Stimulated activated CD4-positive, alpha-beta T cell treated with anti-CD3 and anti-CD28 coated beads, Interleukin-4, amount 100 ng/mL, for 1 hour (primary cell): ENCODE measurements at places on chromosomes 16 and 17.
A peak's percentile ranks its signal among the peaks of the same experiment; 100 is the strongest.

- DNase-seq: no peak
Observed at GRCh38 chr16:80976946-80977345, 29.7 kb downstream of the CMC2 start.

- no peak for DNase-seq
Observed at GRCh38 chr16:84486551-84487235, 17.8 kb downstream of the MEAK7 start.

DNA sequence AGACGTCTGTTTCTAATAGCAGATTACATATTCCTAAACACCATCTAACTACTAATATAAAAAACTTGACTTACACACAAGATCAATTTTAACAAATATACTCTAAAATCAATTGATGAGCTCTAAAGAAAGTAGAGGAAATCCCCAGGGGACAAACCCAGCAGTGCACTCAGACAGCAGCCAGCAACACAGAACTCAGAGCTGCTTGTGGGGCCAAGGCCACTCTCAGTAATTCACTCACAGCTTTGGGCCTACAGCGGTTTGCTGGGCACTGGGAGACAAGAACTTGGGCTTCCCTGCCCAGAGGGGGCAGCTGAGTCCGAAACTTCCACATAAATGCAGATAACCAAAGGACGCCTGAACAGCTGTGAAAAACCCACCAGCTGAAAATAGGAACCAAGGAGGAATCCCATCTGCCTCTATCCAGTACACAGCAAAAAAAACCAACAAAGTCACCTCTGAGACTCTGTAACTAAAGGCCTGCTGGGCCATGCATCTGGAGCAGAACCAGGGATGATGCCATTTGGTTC is 21.4 kb downstream of the NPLOC4 start:
- DNase-seq: no peak

GRCh38 chr16:19136549-19137196 is 22.9 kb downstream of the ITPRIPL2 start:
- DNase-seq: no peak

DNA sequence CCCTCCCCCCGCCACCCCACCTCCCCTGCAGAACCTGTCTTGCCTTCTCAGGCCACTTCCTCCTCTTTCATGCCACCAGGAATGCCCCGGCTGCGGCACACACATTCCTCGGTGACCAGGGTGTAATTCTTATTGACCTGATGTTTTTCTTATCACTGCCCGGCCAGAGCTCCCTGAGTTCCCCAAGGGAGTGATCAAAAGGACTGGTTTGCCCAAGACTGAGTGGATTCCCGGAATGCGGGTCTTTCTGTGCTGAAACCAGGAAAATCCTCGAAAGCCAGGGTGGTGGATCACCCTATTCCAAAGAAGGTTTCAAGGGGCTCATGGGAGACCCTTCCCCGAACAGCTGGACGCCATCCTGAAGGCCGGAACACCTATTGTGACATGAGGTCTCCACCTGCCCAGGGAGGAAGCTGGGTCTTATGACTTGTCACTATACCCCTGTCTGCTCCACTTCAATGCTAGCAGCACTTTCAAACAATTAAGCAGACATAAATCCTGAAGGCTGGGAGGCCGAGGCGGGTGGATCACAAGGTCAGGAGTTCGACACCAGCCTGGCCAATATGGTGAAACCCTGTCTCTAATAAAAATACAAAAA is 53.0 kb upstream of the RPL38 start:
- no peak for DNase-seq

GRCh38 chr16:53822936-53823529 is 119.1 kb downstream of the FTO start:
- DNase-seq: no peak

DNA sequence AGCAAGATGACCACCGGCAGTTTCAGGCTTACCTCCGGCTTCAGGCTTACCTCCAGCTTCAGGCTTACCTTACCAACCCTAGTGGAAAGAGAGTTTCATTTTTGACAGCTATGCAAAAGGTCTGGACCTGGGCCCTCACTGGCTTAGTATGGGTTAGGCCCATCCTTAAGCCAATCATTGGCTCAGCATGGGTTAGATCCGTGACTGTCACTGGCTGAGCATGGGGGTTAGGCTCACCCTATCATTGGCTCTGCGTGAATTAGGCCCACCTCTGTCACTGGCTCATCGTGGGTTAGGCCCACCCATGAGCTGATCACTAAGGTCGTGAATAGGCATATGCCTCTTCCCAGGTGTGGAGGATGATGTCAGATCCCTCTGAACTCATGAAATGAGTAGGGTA is 8.1 kb downstream of the NDE1 start:
- no peak for DNase-seq

DNA sequence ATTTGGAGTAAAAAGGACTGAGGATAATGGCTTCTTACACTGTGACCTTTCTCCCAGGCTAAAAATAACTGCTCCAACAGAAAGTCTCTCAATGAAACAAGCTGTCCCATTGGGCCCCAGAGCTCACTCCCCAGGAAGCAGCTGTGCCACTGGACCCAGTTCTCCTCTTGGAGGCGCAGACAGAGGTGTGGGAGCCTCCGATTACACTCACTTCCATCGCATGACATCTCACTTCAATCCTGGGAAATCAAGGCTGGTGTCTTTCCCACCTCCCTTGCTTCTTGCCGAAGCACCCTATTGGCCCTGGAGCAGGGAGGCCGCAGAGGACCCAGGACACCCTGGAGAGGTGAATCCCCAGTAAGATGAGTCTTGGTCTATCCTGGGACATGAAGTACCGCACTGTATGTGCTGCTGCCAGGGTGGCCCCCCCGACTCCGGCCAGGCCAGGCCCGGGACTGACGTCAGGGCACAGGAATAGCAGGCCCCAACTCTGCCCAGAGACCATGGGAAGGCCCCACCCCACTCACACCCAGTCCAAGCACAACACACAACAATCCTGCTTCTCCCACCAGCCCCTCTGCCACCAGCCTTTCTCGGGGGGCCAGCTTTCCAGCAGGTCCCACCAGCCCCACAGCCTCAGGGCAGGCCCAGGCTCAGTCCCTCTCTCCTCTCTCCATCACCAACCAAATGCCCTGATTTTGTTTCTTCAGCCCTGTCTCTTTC is 29.5 kb downstream of the SRL start:
- no peak for DNase-seq

DNA sequence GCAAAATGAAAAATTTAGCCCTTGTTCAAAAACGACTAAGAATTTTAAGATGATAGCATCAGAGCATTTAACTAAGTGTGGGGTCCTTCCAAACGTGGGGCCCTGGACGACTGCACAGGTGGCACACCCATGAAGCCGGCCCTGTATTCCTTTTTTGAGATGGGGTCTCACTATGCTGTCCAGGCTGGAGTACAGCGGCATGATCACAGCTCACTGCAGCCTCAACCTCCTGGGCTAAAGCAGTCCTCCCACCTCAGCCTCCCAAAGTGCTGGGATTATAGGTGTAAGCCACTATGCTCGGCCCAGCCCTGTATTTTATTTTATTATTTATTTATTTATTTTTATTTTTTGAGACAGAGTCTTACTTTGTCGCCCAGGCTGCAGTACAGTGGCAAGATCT is 90.7 kb upstream of the CDC42EP4 start:
- DNase-seq: no peak

GRCh38 chr17:78523934-78524655 is 53.1 kb downstream of the DNAH17 start:
- no peak for DNase-seq

DNA sequence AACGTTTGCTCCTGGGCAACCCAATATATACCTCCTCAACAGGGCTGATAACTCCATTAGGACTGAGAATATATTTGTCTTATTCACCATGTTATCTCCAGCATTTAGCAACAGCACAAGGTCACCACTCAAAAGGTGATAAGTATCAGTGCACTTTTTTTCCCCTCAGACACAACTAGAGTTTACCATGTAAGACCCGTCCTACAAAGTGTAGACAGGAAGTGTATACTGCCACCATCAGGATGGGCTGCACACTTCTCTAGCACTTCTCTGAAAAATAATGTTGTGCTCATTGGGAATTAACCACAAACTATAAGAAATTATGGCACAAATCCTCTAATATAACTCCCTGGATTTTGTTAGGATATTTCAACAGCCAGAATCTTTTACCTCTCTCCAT is 5.7 kb upstream of the VAT1L start:
- DNase-seq: no peak

DNA sequence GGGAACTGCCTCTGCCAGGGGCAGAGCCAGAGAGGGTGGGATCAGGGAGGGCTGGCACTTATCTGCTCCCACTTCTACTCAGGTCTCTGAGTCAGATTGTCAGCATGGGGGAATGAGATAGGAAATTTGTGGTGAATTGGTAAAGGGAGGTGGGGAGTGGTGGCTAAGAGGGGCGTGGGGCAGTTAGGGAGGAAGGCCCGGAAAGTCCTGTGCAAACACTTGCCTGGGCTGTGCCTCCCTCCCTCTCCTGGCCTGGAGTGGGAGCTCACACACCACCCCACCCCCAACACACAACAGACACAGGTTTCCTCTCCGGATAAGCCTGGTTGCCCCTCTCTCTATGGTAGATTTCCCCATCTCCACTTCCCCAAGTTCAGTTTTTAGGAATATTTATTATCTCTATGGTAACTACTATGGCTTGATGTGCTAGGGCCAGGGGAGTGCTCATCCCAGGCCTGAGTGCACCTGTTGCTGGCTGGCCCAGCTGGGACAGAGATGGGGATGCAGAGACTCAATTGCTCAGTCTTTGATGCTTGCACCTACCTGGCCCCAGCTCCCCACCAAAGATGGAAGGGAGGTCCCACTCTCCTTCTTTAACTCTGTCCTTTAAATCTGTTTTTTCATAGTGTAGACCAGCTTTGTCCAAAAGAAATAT is 2.7 kb downstream of the SPNS2 start:
- no peak for DNase-seq

DNA sequence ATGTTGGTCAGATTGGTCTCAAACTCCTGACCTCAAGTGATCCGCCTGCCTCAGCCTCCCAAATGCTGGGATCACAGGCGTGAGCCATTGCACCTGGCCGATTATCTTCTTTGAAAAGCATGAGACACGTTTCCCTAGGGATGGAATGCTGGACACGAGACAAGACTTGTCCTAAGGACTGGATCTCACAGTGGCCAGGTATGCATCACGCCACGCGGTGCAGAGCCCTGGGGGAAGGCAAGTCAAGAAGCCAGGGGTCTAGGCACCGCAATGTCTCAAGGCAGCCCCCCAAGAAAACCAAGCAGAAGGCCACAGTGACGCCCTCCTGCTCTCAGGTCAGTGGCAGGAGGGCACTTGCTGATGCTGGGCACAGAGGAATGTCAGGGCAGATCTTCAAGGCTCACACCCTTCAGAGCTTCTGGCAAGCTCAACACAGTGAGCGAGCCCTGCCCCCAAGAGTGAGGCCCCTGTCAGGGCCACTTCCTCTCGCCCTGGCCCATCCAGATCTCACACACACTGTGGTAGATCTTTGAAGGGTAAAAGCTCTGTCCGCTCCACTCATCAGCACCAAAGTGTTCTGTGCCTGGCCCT is 134.7 kb downstream of the ZNF778 start:
- no peak for DNase-seq

GRCh38 chr16:50198802-50199403 is 45.8 kb downstream of the TENT4B start:
- no peak for DNase-seq

DNA sequence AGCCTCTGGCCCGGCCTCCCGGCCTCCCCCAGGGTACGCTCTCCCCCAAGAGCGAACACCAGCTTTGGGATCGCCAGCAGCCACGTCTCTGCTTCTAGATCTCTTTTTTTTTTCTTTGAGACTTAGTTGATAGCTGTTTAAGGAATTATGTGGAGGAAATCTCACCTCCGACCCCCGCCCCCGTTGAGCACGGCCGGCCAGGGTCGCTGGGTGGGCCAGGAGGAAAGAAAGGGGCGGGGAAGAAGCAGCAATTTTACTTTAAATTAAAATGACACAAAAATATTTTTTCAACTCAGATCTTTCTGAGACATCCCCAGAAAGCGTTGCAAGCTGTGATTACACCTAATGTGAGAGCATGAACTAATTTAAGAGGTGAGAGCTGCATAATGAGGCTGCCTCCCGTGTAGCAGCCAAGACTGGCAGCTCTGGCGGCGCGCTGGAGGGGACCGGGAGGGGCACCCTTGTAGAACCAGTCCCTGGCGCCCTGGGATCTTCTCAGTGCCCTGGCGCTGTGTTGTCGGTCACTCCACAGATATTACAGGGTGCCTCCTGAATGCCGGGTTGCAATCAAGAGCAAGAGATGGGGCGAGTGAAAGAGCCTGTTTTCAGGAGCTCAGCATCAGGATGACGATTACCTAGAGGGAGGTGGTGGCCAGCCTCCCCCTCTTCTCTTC is 1.9 kb upstream of the CBLN1 start:
- no peak for DNase-seq

- peak; percentile 51 for DNase-seq
Observed at GRCh38 chr17:65173284-65173793, 36.2 kb downstream of the RGS9 start.

DNA sequence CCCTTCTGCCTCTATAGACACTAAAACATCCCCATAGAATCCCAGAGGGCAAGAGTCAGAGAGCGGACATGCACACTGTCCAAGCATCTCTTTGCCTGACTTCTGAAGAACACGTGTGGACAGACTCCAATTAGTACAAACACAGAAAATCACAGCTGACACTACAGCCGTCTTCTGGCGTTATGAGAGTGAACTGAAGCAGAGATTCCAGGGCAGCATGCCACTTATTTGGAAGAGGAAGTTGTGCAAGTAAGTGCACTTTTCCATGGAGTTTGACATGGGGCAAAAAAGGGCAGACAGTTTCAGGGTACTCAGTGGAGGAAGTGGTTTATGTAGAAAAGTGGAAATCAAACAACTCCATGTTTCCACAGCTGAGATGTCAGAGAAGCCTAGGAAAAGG is 16.8 kb upstream of the ZNF287 start:
- DNase-seq: no peak

- DNase-seq: no peak
Observed at GRCh38 chr16:83271970-83272575, 535.7 kb upstream of the HSBP1 start.

DNA sequence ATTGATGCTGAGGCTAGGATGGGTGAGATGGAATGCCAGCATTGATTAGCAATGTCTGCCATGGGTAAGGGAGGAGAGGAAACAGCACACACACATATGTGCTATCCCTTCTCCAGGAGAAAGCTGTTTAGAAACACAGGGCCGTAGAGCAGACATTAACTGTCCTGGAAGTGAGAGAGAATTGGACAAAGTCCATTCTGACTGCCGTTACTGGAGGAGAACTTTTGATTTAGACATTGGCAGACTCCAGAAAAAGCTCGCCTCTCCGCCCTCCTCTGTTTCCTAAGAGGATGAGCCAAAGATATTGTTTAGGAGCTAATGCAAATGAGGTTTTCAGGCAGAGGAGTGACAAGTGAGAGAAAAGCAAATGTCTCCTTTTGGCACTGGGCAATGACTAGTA is 237.0 kb downstream of the HAPSTR1 start:
- no peak for DNase-seq

DNA sequence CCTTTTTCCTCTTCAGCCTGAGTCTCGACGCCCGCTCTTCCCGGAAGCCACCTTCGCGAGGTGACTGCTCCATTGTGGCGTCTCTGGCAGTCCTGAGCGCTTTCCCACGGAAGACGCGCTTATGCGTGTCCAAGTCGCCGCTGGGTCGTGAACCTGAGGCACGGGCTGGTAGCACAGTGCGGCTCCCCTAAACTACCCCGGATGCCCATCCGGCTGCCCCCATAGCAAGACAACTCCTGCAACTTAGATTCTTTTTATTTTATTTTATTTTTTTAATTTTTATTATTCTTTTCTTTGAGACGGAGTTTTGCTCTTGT is 2.1 kb upstream of the ESRP2 start:
- no peak for DNase-seq
